ENCODE measurements at places on chromosomes 12 and 14.
A peak's percentile ranks its signal among the peaks of the same experiment; 100 is the strongest.

DNA sequence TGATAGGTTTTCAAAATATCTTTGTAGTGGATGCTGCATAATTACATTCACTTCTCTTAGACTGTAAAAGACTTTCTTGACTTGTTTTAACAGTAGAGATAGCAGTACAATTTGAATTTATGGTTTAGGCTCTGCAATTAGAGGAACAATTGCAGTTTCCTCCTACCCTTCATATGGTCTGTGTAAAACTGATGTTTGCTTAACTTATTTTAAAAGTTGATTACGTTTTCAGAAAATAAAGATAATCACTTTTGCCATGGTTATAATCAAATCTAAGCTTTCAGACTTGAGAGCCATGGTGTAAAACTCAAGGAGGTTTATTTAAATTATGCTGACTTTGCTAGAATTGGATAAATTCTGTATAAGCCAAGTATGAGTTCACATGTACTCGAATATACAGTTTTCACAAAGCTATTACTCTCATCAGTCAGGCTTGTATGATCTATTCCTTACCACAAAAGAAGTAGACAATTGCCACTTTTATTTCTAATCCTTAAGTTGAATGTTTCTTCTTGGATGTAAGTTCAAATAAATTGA lies 2.5 kb upstream of the MAPK1IP1L start:
- no peak for DNase-seq

DNA sequence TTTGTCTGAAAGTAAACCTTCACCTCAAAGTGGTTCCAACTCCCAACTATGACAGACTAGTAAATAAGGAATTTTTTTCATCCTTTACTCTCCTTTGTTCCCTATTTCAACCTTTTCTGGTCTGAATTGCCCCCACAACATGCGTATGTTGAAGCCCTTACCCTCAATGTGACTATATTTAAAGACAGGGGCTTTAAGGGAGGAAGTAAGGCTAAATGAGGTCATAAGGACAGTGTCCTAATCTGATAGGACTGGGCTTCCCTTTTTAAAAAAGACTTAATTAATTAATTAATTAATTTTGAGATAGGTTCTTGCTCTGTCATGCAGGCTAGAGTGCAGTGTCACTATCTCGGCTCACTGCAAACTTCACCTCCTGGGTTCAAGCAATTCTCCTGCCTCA lies 86.3 kb downstream of the VCPKMT start:
- peak; percentile 64 for DNase-seq

GRCh38 chr12:1691123-1692007 lies 495 bp downstream of the ADIPOR2 start:
- peak; percentile 82 for DNase-seq

DNA sequence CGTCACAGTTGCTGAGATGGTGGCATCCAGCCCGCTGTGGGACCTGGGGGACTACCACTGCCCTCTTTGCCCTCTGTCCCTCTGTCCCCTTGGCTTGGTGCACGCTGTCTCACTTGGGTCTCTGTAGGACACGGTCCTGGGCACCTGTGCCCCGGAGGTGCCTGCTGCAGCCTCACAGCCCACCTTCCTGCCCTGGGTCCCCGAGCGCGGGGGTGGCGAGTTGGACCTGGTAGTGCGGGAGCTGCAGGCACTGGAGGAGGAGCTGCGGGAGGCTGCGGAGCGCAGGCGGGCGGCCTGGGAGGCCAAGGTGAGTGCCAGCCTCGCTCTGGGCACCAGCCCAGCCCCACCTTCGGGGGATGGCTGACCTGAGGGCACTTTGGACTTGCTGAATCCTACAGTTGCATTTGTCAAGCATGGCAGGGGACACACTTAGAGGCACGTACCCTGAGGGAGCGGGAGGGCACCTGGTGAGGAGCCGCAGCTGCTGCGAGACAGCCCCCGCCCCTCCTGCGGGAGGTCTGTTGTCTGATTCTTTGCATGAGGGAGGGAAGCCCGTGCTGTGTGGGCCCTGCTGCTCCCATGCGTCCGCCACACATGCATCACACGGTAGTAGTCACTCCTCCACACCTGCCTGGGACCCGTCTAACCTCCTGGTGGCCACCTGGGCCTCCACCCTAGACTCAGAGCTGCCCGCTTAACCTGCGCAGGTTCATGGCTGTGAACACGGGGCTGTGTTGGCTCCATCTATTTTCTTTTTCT lies 6.8 kb downstream of the TEDC1 start:
- DNase-seq, result no peak

DNA sequence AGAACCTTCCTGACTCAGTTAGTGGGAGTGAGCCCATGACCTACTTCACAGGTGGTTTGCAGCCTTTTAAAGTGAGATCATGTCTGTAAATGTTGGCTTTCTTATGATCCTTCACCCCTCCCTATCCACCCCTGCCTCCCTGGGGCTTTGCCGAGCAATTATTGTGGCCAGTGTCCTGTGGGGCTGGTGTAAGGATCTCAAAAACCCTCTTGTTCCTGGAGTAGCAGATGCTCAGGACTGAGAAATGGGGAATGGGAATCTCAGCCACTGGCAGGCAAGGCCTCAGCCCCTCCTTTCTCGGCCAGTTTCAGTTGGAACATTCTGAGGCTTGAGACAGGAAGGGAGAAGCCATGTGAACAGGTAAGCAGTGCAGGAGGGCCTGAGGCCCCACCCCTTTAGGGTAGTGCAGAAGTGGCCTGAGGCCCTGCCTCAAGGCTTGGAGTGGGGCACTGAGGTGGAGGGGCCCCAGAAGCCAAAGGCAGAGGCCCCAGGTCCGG lies 53.8 kb downstream of the PLEKHG3 start:
- DNase-seq, result no peak

- DNase-seq, result peak; percentile 38
Observed at GRCh38 chr14:50773632-50774541, 57.1 kb downstream of the NIN start.

Data from erythroblast (primary cell).